Activated CD4-positive, alpha-beta T cell treated with anti-CD3 and anti-CD28 coated beads for 24 hours (primary cell): ENCODE measurements at places on chromosomes 4 and X.

DNA sequence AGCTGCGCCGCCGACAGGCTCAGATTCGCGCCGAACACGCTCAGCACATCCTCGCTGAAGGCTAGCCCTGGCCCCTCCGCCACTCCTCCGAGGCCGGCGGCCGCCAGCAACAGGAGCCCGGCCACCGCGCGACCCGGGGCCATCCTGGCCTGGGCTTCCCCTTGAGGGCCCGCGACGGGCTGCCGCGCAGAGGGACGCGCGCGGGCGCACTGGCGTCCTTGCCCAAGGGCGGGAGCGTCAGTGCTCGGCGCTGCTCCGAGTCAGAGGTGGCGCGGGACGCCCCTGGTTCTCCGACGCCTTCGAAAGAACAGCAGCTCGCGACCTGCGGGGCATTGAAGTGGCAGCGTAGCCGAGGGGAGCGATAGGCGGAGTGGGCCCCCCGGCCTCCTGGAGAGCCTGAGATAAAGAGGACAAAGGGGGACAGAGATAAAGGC, 745 bp downstream of the SLC39A8 start:
- DNase-seq: peak; percentile 44

DNA sequence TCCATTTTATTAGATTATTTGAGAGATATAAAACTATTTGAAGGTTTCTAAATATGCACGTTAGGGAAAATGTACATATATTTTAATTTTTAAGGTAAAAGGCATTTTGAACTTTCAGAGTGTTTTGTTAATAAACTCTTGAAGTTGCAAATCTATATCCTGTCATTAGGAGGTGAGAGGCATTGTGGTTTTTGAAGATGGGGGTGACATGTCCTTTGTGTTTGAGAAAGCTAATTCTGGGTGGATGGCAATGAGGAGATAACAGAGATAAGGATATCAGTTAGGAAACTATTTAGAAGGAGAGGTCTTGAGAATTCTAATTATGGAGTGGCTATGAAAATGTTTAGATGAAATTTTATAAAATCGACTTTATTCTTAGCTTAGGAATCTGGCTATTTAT, 6.1 kb downstream of the STIM2 start:
- no peak for DNase-seq

DNA sequence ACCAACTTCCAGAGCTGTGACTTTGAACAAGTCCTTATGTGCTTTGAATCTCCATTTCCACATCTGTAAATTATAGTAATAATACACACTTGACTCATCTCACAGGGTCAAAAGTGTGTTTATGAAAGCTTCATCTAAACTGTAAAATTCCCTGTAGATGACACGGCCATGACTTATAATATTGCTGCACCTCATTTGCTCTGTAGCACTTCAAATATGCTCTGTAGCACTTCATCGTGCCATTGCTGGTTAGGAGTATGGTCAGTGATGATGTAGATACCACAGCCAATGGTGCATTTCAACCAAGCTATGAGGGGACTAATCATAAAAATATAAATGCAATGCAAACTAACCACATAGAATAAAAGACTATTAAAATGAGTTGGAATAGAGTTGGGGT, 318.6 kb downstream of the ANK2 start:
- DNase-seq: no peak

DNA sequence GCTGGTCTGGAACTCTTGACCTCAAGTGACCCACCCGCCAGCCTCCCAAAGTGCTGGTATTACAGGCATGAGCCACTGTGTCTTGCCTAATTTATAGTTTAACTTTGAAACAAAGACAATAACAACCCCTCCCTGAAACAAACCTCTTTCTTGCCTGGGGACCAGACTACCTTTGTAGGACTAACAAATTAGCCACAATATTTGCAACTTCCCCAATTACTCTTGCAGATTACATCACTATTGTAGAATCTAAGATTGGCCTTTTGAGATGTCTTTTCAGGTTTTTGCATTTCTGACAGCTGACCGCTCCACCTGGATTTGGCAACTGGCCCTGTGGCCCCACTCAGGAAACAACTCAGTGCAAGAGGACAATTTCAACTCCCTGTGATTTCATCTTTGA, 84.8 kb downstream of the AKAP4 start:
- DNase-seq: no peak

GRCh38 chrX:77087529-77088169, 359.5 kb upstream of the FGF16 start:
- DNase-seq: no peak

- no peak for DNase-seq
Measured at GRCh38 chr4:118759481-118759880, 74.3 kb downstream of the METTL14 start.

- no peak for DNase-seq
Measured at GRCh38 chr4:110087070-110087708, 111.2 kb downstream of the ELOVL6 start.

DNA sequence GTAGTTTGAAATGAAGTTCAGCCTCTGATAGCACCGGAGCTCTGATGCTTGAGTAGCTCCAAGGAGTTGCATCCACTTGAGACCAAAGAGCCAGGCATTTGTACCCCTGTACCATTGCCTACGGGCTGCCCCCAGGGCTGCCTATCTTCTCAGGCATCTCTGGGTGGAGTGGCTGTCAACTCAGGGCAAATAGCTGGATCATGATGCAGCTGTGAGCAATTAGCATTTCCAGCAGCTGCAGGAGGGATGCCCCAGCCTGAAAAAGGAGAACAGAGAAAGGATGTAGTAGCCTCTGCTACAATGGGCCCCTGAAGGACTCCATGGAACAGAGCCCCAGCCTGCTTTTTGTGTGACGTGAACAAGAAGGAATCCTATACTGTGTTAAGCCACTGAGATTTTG, 492.6 kb downstream of the BCOR start:
- no peak for DNase-seq

DNA sequence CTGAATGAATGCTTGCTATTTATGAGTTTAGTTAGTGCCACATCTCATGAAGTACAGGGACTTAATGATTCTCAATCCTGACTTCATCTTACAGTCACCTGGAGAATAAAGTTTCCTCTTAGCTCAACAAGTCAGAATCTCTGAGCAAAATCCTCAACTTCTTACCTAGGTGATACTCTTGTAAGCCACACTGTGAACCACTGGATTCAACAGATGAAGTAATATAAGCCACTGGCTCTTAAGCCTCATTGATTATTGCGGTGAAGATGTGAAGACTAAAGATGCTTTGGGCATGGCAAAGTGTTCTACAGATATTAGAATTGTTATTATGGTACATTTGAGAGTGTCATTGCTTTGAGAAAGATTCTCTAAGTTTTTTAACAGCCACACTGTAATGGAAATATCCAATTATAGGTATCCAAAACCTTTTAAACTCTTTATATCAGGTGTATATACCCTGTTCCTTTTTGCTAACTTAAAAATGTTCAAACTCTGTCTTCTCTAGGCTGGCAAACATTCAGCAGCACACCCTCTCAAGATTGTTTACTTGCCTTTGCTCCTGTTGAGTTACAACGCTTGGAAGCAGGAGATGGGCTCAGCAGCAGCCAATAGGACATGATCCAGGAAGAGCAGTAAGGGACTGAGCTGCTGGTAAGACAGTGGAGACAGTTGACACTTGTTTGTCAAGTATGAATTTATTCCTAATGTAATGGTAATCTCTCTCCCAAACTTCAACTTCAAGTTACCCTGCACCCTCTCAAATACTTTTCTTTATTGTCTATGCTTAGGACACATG, 43.4 kb downstream of the TET2 start:
- DNase-seq: no peak

DNA sequence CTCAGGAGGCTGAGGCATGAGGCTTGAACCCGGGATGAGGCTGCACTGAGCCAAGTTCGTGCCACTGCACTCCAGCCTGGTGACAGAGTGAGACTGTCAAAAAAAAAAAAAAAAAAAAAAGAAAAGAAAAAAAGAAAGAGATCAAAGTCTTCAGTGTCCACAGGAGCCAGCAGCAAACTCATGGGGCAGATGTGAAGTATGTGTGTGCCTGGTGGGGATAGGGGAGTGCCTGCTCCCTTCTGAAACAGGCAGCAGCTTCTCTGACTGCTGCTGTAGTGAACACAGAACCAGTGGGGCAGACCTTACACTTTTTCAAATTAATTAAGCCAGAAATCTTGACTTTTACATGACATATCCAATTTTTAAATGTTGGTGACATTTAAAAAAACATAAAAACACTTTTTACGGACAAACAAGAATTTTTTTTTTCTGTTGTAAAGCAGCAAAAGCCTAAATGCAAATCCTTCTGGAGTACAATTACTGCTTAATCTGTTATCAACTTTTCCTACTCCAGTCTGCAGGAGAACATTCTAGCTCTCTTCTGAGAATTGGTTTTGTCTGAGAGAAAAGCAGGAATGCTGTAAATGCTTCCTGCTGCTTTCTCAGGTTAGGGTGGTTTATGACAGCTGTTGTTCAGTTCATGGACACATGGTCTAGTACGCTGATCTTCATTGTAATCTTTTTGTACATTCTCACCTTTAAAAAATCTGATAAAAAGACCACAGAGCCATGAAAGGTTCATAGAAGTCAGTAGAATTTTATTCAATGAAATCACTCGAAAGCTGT, 311.1 kb downstream of the CAMK2D start:
- no peak for DNase-seq

GRCh38 chr4:25021216-25021615, 9.5 kb downstream of the LGI2 start:
- DNase-seq: no peak

DNA sequence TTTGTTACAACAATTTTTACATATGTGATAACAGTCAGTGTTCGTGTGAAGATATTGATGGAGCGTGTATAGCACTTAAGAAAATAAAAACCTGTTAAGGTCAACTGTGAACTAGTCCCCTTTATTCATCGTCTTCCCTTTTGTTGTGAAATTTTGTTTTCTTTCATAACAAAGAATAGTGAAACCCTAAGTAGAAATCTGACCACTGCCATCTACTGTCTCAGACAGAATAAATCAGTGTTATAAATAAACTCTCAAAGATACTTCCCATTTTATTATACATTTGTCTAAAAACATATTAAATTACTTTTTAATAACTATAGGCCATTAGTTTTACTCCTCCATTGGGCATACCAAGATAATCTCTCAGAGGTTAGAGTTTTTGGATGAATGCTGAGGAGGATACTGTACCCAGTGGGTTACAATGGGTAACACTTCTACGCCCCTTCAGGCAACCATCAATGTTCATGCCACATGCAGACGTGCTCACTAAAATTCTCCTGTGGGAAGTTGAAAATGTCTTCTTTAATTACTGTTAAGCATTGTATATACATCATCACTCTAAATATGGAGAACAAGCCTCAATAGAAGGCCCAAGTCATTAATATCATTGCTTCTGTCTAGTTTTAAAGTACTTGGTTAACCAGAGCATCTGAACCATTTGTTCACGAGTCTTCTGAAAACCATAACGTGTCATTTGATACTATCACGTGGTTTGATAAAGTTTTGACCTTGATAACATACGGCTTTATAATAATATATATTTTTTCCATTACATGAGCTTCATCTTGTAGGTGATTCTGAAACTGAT, 171.2 kb downstream of the TMA16 start:
- no peak for DNase-seq

GRCh38 chr4:176198316-176198903, 3.0 kb upstream of the SPATA4 start:
- DNase-seq: no peak

DNA sequence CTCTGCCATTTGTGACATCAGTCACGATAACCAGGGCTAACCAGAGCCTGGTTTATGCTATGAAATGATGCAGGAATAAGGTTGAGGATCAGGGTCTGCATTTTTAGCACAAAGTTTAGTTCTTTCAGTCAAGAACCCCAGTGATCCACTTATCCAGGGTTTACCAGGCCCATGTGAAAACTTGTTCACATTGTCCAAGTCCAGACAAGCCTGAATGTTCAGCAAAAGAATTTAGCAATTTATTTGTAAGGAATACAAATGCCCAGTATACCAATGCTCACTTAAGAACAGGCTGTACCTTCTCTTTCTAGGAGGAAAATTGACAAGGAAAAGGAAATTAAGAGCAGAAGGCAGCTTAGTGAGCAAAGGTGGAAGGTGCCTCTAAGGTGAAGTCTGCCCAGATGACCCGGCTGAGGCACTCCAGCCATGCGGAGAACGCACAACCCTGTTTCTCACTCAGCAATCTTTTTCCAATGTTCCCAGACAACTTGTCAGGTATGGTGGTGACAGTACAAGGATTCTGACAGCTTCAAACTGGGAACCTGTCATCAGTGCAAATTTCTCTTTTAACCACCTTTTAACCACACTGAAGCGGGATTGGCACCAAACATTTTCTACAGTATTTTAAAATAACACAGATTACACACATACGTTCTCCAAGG, 54.0 kb downstream of the TBC1D9 start:
- DNase-seq: no peak

DNA sequence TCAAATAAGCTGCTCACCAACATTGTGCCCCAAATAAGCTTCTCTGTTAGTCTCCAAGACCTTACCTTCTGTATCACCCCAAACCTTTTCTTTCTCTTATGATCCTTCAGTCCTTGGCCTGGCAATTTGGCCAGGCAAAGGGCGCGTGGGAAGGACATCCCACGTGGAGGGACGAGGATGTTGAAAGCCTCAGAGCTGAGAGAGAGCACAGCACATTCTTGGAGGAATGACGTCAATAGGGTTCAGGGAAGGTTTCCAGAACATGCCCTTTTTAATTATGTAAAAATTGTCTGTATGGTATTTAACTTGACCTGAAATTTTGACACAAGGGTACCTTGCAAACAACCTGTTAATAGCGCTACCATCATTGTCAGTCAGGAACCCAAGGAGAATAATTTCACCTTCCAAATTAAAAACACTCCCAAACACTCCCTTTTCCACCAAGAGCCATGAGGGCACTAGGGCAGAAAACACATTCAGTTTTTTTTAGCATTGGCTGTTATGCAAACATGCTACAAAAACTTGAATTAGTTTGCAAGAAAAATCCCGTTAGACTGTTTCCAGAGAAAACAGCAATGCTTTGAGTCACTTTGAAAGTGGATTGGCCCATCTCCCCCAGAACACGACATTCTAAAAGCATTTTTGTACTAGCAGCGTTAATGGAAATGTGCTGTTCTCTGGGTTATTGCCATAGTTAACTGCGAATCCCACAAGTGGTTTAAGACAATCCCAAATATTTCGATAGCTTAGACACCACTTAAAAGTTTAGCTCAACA, 183.2 kb upstream of the PUDP start:
- DNase-seq: no peak

DNA sequence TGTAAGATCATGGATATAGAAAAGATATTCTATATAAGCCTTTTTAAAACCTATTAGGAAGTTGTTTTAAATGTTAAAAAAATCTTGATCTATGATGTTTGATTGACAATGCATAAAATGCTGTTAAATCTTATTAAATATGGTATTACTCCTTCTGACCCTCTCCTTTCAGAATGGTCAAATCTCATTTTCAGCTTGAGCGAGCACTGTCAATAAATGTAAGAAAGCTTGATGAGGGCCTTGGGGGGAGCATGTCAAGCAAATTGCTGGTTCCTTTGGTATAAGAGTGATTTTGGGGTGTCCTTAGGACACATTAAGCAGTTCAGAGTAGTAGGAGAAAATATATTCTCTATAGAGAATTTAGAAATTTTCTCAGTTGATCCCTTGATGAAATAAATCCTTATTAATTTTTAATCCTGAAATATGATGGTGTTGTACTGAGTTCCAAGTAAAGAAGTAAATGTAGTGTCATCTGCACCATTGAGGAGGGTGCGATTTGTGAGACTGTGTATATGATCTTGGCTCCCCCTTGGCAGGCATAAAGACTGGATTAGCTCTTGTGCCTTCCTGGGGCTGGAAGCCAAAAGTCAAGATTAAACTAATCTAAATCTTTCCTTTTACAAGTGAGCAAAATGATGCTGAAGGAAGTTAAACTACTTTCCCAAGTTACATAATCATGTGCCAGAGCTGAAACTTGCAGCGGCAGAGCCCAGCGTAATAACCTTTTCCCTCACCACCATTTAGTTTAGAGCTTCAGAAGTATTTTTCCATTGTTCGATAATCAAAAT, 82.6 kb upstream of the ANK2 start:
- no peak for DNase-seq
